ENCODE measurements at places on chromosomes 6 and 20. TPM values are rescaled to one million over a fixed set of nuclear protein-coding genes. Genes with fewer than 3 reads are reported as not detected.

Gene SALL4
- total RNA-seq = 0.09 TPM

Gene STX11
- 0.17 TPM for total RNA-seq

Gene CST2
- total RNA-seq = not detected

Gene DACT2
- 31.7 TPM for total RNA-seq

Gene CYB5R4
- total RNA-seq = 0.94 TPM

Gene C6orf52
- total RNA-seq = not detected

Gene CENPQ
- total RNA-seq = 4.0 TPM

Gene UNC93A
- not detected for total RNA-seq

Gene SLC12A5
- not detected for total RNA-seq

Gene TRIM31
- total RNA-seq = not detected

Gene ABHD16B
- total RNA-seq = not detected

Gene LST1
- not detected for total RNA-seq

Gene MED20
- total RNA-seq = 15.5 TPM

Gene MUC21
- total RNA-seq = not detected

Gene ZNF322
- total RNA-seq = 8.4 TPM

Gene PPP1R16B
- 0.60 TPM for total RNA-seq

Gene C6orf62
- total RNA-seq = 79.4 TPM

Gene CAGE1
- total RNA-seq = not detected

All from pericardium fibroblast (primary cell).